Foreskin keratinocyte (primary cell): ENCODE measurements at places on chromosomes 5 and 9. TPM values are rescaled to one million over a fixed set of nuclear protein-coding genes. Genes with fewer than 3 reads are reported as not detected.

PURA gene
- total RNA-seq: 8.7 and 9.2 TPM in 2 replicates

SARDH gene
- total RNA-seq: not detected in 2 replicates

DOCK8 gene
- total RNA-seq: 1.6 TPM in 2 replicates

FAM221B gene
- total RNA-seq: not detected in 2 replicates

DEPDC1B gene
- 28.7 and 33.4 TPM in 2 replicates for total RNA-seq

MAT2B gene
- total RNA-seq: 61.2 and 63.7 TPM in 2 replicates

SERF1A gene
- total RNA-seq: 1.8 and 2.8 TPM in 2 replicates

LHX3 gene
- not detected in 2 replicates for total RNA-seq

TTLL11 gene
- total RNA-seq: 9.7 and 12.1 TPM in 2 replicates
